ENCODE measurements at places on chromosomes 11 and 22. TPM values are rescaled to one million over a fixed set of nuclear protein-coding genes. Genes with fewer than 3 reads are reported as not detected.

SYT8 gene
- total RNA-seq, result 1.7 TPM

GRAP2 gene
- 9.7 TPM for total RNA-seq

NLRP14 gene
- 0.47 TPM for total RNA-seq

FAM118B gene
- total RNA-seq, result 21.5 TPM

IL18 gene
- 25.2 TPM for total RNA-seq

SLC22A9 gene
- not detected for total RNA-seq

CRYBB2 gene
- total RNA-seq, result not detected

OR52N2 gene
- total RNA-seq, result not detected

ISX gene
- total RNA-seq, result not detected

OR52W1 gene
- not detected for total RNA-seq

Measured in kidney (tissue), 22 donors.